Activated T-helper 1 cell treated with anti-CD3 and anti-CD28 coated beads, Interleukin-2, amount 50 U/mL, for 16 hours (primary cell): ENCODE measurements at places on chromosomes 3 and 15.

DNA sequence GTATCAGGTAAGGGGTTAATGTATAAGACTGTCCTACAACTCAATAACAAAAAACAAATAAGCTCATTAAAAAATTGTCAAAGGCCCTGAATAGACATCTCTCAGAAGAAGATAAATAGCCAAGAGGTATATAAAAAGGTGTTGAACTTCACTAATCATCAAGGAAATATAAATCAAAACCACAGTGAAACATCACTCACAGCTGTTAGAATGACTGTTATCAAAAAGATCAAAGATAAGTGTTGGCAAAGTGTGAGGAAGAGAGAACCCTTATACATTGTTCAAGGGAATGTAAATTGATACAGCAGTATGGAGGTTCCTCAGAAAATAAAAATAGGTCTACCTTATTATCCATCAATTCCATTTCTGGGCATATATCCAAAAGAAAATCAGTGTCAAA lies 95.5 kb downstream of the FILIP1L start:
- DNase-seq = no peak

DNA sequence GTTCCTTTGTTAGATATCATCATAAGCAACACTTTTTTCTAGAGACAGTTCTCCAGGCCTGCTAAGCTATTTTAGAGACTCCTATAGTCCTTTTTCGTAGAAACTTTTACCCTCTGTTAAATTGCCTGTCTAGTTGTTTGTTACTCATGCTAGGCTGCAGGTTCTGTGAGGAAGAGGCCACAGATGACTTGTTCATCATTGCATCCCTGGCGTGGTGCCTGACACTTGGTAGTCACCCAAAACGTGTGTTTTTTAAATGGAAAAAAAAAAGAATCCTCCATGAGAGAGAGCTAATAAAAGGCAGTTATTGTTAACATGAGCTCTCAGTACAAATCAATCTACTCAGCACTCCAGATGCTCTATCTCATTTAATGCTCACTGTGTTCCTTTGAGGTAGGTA lies 35.1 kb downstream of the CCDC54 start:
- no peak for DNase-seq

- DNase-seq = no peak
Observed at GRCh38 chr15:40388941-40389823, 6.7 kb downstream of the KNSTRN start.

- DNase-seq = no peak
Observed at GRCh38 chr3:49378249-49378895, 20.2 kb upstream of the GPX1 start.

- DNase-seq = no peak
Observed at GRCh38 chr15:56344336-56344735, 20.9 kb upstream of the TEX9 start.

DNA sequence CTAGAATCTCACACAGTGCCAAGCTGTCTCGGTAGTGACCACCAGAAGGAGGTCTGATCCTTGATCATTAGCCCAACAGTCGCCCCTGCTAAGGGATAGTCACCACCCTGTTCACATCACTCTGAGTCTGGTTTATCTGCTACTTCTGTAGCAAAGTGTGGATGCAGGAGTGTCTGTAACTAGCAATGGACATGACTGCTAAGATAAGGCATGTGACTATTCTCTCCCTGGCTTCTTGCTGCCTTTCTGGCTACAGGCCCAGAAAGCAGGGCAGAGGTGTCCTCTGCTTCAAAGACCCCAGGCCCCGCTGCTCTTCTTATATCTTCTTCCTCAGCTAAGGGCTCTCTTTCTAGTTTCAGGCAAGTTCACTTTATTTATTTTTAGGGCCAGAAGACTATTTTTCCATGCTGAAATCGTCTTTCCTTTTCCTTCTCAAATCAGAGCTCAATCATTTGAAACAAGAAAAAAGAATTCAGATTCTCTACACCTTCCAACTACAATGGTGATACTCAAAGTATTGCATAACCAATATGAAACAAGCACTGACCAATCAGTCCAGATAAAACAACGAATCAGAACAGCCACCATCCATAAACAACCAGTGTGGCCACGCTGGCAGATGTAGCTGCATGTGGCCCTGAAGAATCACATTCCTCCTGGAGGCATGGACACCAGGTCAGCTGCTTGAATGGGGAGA lies 8.0 kb upstream of the KNG1 start:
- no peak for DNase-seq

DNA sequence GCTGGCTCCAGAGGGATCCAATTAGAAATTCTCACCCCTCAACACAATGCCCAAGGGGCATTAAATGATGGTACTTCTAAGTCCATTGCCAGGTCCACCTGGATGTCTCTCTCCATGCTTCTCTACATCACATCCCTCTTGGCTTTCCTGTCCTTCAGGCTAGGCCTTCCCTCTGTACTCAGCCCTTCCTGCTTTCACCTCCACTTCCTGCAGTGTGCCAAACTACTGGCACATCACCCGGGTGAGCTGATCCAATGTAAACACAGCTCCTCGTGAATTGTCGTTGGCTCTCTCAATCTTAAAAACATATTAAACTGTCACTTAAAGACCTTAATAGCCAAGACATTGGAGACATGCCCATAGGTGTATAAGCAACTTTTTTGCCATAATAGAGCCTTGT lies 4.0 kb downstream of the LMCD1 start:
- no peak for DNase-seq

DNA sequence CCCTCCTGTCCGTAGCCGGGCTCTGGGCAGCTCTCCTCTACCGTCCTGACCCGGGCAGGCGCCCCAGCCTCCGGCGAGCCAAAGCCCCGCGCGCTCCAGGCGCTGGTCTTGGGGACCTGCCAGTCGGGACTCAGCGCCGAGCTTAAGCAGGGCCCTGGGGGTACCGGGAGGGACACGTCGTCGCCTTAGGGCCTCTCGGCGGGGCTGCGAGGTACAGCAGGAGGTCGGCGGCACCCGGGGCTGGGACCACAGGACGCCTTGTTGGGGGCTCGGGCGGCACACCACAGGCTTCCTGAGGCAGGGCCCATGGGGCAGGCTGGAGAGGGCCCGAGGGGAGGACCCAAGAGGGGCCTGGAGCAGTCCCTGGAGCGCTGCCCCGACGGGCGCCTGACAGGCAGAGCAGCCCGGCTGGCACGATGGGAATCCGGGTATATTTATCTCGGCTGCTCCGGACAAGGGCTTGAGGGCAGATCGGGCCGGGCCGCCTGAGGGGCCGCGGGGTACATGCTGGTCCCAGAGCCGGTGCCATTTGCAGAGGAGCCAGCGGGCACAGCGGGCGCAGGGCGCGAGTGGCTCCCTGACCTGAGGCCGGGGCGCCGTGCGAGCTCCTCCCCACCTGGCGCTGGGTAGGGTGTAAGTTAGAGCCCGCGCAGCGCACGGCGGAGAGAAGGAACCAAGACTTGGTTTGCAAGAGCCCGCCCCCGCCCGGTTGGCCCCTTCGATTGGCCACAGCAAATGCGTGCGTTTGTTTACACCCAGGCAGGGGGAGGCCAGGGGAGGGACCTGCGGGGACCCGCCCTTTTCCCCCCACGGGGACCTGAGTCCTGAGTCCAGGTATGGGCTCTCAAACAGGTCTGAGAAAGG lies 574 bp downstream of the SLC38A3 start:
- no peak for DNase-seq

DNA sequence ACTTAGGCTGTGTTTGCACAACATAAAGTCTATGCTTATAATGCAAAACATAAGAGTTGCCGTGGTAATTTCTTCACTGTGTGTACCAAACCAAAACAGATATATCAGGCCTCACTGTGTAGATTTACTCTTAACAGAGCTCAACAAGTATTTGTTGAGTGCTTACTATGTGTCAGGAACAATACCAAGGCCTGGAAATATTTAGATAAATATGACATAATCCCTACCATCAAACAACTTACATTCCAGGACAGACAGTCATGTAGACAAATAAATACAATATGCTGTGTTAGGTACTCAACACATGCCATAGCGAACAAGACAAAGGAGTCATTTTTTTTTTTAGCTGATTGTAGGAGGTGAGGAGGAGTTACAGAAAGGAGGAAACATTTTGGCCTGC lies 554.0 kb downstream of the NSUN3 start:
- no peak for DNase-seq

DNA sequence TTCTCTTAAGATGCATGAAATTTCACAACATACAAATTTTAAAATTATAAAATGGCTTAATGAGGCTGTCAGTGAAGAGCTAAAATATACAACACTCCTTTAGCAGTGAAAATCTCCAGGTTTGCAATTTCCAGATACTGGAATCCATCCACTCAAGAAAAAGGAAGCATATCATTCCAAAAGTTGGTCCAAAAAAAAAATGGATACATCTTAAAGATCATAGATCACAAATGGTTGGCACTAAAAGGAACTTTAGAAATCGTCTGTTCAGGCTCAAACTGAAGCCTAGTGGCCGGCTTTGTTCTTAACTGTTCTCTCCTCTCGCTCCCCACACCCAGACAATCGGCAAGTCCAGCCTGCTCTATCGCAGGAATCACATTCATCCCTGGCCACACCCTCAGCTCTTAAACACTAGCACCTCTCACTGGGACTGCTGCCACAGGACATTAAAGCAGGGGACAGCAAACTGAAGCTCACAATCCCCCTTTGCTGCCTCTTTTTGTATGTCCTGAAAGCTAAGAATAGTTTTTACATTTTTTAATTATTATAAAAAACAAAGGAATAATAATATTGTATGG lies 130.3 kb upstream of the CDIN1 start:
- no peak for DNase-seq

- no peak for DNase-seq
Observed at GRCh38 chr15:27119695-27120266, 148.8 kb downstream of the GABRG3 start.

DNA sequence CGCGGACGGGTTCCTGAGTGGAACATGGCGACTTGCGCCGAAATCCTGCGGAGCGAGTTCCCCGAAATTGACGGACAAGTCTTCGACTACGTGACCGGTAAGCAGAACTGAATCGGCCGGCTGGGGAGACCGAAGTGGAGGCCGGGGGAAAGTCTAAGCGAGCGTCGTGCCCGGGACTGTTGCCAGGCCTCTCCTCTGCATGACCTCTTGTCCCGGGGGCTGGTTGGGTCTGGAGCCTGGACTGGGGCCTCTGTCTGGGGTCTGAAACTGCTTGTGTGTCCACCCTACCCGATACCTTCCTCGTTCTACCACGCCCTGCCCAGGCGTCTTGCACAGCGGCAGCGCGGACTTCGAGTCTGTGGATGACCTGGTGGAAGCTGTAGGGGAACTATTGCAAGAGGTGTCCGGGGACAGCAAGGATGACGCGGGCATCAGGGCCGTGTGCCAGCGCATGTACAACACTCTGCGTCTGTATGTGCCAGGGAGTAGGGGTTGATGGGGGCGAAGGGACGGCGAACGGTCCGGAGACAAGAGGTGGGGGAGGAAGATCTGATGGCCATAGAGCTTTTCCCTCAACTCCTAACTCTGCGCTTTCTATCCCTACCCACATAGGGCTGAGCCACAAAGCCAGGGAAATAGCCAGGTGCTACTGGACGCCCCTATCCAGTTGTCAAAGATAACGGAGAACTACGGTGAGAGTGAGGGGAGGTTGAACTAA lies at the start of gene ABCF3:
TSS of gene ABCF3 (plus strand) at position 16 of the 718 bp plus-strand sequence. CDS start at position 25, 9 bp downstream.
- DNase-seq = no peak

DNA sequence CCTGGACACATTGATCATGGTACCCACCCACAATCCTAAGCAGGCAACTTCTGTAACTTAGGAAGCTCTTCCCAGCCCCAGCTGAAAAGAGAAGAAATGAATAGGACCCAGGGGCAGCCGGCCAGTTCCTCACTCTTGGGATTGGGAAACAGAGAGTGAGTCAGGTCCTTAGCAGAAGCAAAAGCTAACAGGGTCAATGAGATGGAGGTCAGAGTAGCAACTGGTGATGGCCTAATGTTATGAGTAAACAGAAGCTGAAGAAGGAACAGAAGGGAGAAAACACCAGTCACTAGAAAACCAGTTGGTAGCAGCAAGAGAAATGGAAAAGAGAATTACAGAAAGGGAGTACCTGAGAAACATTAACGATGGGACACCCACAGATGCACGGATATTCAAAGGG lies 20.0 kb downstream of the RIOX2 start:
- DNase-seq = no peak

GRCh38 chr3:104909721-104910120 lies 457.0 kb upstream of the ALCAM start:
- DNase-seq = no peak

DNA sequence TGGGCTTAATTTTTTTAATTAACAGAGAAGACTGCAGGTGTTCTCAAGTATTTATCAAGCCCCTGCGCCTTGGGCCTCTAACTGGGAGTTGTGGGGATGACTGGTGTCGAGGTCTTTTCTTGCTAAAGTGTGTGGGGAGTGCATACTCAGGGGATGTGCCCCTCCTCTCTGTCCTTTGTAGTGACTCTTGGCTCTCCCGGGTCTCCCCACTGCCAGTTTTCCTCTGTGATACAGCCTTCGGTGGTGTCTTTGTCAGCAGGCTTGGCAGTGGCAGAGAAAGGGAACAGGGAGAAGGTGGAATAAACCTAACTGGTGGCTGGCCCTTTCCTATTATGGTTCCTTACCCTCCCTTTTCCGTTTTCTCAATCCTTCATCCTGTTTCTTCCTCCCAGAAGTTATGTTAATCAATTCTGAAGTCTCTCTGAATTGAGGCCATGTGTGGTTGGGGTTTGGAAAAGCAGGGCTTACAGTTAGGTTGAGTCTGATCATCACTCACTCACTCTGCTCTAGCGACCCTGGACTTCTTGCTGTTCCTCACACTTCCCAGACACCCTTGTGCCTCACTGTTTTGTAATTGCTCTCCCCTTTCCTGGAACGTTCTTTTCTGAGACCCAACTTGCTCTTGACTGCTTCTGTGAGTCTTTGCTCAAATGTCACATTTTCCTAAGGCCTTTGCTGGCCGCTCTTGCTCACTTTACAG lies 158.1 kb downstream of the PTPRG start:
- no peak for DNase-seq

DNA sequence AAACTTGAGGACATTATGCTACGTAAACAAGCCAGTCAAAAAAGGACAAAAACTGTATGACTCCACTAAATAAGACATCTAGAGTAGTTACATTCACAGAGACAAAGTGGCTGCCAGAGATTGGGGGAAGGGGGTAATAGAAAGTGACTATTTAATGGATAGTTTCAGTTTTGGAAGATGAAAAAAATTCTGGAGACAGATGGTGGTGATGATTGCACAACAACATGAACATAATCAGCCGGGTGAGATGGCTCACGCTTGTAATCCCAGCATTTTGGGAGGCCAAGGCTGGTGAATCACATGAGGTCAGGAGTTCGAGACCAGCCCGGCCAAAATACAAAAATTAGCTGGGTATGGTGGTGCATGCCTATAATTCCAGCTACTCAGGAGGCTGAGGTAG lies 40.6 kb downstream of the DPP8 start:
- DNase-seq = no peak

GRCh38 chr3:193843474-193844301 lies 250.7 kb downstream of the OPA1 start:
- no peak for DNase-seq

DNA sequence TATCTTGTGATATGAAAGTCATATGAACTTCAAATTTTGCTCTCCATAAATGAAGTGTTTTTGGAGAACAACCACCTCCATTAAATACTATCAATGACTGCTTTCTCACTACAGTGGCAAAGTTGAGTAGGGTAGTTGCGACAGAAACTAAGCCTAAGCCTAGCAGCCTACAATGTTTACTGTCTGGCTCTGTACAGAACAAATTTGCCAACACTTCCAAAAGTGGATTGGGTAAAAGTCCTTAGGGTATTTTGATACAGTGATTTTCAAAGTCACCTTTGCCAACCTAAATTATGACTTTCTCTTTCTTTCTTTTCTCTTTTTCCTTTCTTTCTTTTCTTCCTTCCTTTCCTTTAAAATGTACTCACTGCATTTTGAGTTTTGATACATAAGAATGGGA lies 142.6 kb downstream of the PLCL2 start:
- DNase-seq = no peak

- no peak for DNase-seq
Observed at GRCh38 chr3:126083511-126083912, 412 bp downstream of the SLC41A3 start.
